Sigmoid colon (tissue), 7 donors: ENCODE measurements at places on chromosomes 16 and 17. TPM values are rescaled to one million over a fixed set of nuclear protein-coding genes. Genes with fewer than 3 reads are reported as not detected.

Gene ANKRD40CL
- total RNA-seq = not detected

Gene CDC6
- not detected for total RNA-seq

Gene TMEM92
- total RNA-seq = not detected

Gene WDR59
- 15.1 TPM for total RNA-seq

Gene DCUN1D3
- total RNA-seq = 16.3 TPM

Gene ADAMTS18
- not detected for total RNA-seq
